ENCODE measurements at places on chromosomes 11 and 22.

DNA sequence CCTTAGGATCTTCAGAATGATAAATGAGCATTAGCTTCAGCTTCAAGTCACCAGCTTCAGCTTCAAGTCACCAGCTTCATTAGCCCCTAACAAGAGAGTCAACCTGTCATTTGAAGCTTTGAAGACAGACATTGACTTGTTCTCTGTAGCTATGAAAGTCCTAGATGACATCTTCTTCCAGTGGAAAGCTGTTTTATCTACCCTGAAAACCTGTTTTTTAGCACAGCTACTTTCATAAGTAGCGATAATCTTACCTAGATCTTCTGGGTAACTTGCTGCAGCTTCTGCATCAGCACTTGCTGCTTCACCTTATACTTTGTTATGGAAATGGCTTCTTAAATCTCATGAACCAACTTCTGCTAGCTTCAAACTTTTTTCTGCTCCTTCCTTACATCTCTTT, 85.7 kb downstream of the PGR start:
- no peak for DNase-seq

DNA sequence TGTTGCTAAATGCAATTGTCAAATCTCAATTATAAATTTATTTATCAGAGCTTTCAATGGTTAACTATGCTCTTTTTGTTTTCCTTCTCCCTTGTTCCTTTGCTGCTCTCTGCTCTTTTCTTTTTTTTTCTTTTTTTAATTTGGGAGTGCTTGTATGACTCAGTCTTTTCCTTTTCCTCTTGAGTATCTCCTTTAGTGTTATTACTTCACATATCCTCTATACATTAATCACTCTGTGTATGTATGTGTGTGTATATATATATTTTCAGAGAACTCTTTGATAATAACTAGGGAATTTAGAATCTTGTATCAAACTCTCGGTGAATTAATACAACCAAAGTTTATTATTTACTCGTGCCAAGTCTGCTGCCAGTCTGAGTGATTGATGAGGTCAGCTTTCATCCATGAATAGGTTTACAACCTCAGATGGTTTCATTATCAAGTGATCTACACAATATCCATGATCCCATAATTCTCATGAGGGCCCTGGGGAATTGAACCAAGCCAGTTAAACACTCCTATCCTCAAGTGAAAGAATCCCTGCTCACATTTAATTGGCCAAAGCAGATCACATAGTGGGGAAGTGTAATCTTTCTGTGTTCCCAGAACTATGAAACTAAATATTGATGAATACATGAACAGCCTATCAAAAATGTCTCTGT, 743.4 kb upstream of the CNTN5 start:
- no peak for DNase-seq

- no peak for DNase-seq
These were observed 200.8 kb downstream of the LUZP2 start for GRCh38 chr11:24697522-24698111.

DNA sequence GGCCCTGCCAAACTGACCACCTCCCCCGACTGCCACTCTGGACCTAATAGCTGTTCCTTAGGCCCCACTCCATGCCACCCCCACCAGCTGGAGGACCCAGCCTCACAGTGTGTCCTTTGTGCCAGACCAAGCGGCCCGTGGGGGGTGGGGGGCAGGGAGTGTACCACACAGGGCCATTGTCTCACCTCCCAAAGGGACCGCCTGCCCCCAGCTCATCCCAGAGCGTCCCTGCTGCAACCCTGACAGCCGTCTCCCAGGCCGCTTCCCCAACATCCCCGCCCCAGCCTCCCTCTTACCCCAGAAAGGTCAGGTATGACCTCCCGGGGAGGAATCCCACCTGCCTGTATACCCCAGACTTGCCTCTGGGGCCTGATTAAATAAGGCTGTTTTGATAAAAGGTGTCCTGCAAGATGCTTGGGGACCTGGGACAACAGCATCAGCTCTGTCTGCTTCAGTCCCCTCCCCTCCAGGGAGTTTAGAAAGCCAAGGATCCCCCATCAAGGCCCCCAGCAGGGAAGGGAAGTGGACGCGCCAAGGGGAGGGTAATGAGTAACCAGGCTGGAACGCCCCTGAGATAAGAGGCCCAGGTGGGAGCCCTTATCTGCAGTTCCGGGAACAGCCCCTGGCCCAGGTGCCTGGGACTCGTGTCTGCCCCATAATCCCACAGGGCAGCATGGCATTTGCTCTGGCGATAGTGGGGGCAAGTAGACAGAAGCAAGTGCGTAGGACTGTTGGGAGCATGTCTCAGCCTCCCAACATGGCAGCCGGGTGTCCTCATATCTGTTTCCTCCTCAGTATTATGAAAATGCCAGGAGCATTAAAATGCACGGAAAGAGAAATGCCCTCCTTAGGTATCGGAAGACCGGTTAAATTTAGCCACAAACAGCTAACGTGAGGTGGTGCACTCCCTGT, 9.0 kb downstream of the CDC42EP1 start:
- DNase-seq = no peak

DNA sequence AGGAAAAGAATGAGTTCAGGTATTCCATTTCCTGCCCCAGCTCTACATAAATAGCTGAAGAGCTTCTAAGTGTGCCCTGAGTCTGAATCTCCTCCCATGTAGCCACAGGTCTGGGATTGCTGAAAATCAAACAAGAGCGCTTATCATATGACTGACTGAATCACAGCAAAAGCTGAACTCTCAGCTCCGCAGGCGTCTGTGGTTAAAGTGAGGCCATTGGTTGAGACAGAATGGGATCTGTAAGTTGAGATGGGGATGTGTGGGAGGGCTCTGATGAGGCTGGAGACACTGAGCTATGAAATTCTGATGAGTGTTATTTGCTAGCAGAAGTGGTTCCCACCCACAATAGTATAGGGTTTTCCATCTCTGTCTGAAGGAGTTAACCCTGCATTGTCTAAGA, 637.0 kb downstream of the OPCML start:
- no peak for DNase-seq

- no peak for DNase-seq
These were observed 2.0 kb upstream of the OR51S1 start for GRCh38 chr11:4851033-4851432.

DNA sequence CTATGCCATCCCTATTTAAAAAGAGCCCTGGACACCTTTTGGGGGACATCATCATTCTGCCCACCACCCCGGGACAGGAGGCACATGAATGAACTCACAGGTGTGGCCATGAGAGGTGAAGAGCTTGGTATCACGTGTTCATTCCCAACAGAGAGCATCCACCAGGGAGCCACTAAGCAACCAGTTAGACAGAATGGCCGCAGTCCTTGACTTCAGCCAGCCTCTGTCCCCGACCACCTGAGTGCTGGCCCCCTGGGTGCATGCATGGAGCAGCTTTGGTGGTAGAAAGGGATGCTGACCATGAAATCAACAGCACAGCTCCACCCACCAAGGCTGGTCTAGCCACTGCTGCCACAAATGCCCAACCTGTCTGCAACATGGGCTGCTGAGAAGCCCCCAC, 31.1 kb upstream of the CD81 start:
- no peak for DNase-seq

DNA sequence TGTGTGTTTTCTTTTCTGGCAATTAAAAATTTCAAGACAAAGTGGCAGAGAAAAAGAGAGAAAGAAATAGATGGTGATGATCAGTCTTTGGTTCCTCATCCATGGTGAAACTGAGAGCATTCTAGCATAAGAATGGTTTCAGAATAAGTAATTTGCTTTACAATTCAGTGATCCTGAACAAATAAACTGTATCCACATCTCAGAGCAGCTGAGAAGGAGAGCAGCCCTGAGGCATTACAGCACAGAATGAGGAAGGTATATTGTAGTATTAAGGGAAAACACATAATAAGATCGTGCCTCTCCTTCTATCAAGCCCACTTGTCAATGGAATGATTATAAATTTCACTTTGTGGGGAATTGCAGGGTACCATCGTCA, 17.4 kb downstream of the LUZP2 start:
- no peak for DNase-seq

DNA sequence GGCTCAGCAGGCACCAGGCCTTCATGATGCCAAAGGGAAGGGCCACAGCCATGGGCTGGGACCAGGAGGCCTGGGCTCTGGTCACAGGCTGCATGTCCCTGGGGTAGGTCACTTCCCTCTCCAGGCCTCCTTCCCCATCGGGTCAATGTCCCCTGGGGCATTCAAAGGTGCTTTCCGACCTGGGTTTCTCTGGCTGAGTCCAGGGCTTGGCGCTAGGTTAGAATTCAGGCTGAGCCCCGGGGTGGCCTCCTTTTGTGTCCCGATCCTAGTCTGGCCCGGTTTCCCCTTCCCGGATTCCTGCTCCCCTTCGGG, 12.2 kb downstream of the MAFF start:
- no peak for DNase-seq

DNA sequence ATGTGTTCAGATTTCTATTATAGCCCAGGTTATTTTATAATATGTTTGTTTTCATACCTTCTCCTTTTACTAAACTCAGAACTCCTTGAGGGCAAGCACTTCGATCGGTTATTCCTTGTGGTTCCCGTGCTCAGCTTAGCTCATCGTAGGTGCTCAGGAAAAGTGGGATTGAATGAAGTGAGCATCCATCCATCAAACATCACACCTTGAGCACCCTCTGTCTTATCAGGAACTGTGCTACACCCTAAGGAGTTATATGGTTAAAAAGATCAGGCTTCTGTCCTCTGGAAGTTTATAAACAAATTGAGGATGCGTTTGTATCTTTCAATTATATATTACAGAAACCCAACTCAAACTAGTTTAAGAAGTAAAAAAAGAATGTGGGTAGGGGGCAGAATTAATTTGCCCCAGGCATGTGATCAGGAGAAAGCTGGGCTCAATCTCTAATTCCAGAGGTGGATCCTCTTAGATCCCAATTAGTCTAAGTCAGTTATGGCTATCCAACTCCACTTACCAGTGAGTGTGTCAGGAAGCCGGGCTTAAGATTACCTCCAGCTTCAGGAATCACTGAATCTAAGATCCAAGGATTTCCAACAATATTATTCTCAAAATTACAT, 59.9 kb upstream of the RRAS2 start:
- DNase-seq = no peak

- no peak for DNase-seq
These were observed 22.8 kb downstream of the TCP11L1 start for GRCh38 chr11:33062137-33062536.

- no peak for DNase-seq
These were observed 138.3 kb downstream of the CADM1 start for GRCh38 chr11:115365907-115366306.

GRCh38 chr11:123062892-123063825, 1.2 kb upstream of the HSPA8 start:
- no peak for DNase-seq

GRCh38 chr22:33114565-33114964, 56.4 kb upstream of the SYN3 start:
- no peak for DNase-seq

Data from activated naive CD8-positive, alpha-beta T cell treated with anti-CD3 and anti-CD28 coated beads, Interleukin-2, amount 50 U/mL, for 16 hours (primary cell).